ENCODE measurements at places on chromosomes 3 and 15.

- DNase-seq: no peak
Observed at GRCh38 chr15:62391641-62392262, 226.7 kb upstream of the C2CD4B start.

- DNase-seq: no peak
Observed at GRCh38 chr3:176395240-176395639, 802.0 kb downstream of the TBL1XR1 start.

DNA sequence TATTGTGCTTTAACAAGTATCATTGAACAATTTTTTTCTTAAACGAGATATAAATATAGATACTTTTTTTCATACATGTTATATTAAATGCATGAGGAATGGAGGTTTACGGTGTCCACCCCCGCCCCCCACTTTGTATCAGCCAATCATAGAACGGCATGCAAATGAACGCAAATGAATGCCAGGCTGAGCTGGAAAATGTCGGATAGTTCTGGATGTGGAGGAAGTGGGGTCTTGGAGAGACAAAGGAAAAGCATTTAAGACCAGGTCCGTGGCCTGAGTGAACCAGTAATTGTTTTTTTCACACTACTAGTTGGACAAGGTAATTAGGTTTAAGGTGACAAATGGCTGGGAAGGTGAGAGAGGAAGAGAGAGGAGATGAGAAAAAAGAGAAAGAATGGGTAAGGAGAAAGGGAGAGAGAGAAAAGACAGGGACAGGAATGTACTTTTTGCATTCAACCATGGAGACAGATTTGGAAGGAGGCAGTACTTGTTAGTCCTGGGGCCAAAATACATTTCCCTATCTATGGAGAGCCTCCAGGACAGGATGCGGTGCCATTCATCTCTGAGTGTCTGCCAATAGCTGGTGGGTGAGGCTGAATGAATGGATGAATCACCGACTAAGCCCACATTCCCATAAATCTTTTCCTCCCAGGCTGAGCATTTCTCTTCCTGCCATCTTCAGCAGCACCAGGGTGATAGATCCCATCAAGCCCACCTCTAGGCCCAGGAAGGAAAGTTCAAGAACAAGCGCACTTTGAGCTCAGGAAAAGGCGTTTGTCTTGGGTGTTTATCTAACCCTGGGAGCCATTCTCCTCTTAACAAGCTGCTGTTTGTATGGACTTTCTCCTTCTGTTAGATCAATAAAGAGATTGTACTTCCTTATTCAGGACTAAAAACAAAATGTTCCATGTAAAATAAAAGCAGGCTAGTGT is 1.4 kb upstream of the RAD18 start:
- peak; percentile 96 for DNase-seq

- no peak for DNase-seq
Observed at GRCh38 chr3:120473389-120473788, 22.6 kb upstream of the FSTL1 start.

GRCh38 chr3:51983578-51984268 is 388 bp downstream of the ACY1 start:
- DNase-seq: no peak

DNA sequence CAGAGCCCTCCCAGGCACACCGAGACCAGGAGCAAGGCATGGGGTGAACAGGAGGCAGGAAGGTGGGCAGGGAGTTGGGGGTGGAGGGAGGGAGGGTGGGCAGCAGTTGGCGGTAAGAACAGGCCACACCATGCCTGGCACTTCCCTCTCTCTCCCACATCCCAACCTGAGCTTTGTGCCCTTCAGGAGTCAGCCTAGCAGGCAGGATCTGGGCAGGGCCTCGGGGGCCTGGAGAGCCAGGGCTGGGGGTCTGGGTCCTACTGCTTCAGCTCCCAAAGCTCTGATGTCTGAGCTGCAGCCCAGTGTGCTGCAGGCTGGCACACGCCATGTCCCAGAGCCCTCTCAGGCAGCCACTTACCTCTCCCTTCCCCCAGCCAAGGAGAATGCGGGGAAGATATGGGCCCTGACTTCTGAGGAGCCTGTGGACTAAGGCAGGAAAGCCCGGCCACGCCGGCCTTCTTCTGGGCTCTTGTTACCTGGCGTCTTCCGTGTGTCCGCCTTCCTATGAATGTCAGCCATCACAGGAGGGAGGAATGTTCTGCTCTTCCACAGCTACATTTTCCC is 2.9 kb upstream of the MYL3 start:
- DNase-seq: no peak

- no peak for DNase-seq
Observed at GRCh38 chr3:193929921-193930646, 205.9 kb upstream of the HES1 start.

- DNase-seq: no peak
Observed at GRCh38 chr3:71122641-71123040, 460.9 kb downstream of the FOXP1 start.

DNA sequence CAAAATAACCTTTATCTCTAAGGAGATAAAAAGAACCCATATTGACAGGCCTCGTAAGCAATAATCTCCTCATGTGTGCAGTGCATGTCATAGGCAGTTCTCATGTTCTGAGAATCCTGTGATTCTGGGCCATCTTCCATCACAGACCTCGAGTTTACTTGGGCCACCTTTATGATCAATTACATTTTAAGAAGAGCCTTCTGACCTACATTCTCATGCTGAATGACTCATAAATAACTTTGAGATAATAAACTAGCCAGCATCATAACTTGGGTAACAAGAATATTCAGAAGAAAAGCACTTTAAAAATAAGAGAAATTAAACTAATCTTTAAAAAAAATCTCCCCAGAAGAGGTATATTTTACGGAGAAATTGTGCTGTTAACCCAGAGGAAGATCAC is 310.7 kb upstream of the ZNF717 start:
- DNase-seq: no peak

DNA sequence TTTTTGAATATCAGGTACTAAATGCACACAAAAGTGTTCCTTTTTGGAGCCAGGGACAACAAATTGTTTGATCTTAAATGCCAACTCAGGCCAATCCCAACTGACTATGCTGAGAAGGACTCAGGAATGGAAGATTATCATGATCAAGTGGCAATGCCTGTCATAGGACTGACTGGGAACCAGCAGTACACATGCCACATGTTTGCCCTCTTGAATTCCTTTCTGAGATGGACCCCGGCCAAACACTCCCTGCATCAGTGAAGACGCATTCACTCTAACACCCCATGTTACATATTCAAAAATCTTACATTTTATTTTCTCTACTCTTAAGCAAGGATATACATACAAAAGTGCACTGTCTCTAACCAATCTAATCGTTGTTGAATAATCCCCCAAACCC is 36.1 kb downstream of the CLDN18 start:
- DNase-seq: no peak

GRCh38 chr3:94935738-94936580 is 873.1 kb downstream of the NSUN3 start:
- DNase-seq: peak; percentile 46

GRCh38 chr3:36814066-36814717 is 49.8 kb upstream of the DCLK3 start:
- no peak for DNase-seq

- DNase-seq: no peak
Observed at GRCh38 chr15:54046093-54046492, 67.9 kb downstream of the UNC13C start.

- DNase-seq: no peak
Observed at GRCh38 chr3:141528800-141529199, 42.0 kb downstream of the RASA2 start.

GRCh38 chr3:16893618-16894200 is 9.0 kb downstream of the PLCL2 start:
- DNase-seq: no peak

GRCh38 chr3:49238274-49239127 is 38.5 kb downstream of the C3orf62 start:
- no peak for DNase-seq

DNA sequence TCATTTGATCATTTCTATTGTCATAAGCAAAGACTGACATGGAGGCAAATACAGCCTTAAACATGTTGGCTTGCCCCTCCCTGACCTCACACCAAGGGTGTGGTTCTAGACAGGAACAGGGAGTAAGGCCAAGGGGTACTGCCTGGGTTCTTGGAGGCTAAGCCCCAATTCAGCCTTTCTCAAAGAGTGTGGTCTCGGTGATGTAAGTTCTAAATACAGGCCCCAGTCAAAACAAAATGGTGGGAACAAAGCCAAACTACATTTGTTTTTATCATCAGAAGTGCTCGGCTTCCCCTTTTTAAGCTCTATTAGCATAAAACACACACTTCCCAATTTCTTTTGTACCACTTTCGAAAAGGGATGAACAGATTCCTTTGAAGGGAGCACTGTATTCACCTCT is 129.5 kb downstream of the ATP8B4 start:
- DNase-seq: no peak

- DNase-seq: no peak
Observed at GRCh38 chr3:144033240-144033589, 61.6 kb downstream of the DIPK2A start.

DNA sequence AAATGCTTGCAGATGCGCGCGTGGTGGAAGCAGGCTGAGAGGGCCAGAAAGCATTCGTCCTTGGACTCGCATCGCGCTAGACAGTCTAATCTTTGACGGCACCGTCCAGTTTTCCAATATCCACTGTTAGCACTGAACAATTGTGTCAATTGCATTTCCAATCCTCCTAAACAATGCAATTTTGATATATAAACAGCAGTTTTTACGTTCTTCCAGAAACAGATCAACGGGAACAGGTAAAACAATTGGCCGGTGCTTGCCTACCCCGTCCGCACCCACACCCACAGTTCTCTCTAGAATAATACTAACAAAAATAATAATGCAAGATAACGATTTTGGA is 17.2 kb downstream of the CPN2 start:
- DNase-seq: no peak

GRCh38 chr3:142777927-142778326 is 54.1 kb downstream of the TRPC1 start:
- no peak for DNase-seq

- DNase-seq: no peak
Observed at GRCh38 chr15:77866186-77866585, 211.3 kb downstream of the TBC1D2B start.

GRCh38 chr3:25785826-25786225 is 2.6 kb upstream of the NGLY1 start:
- DNase-seq: no peak

- DNase-seq: peak; percentile 7
Observed at GRCh38 chr15:50183112-50183794, 1.3 kb downstream of the SLC27A2 start.

- no peak for DNase-seq
Observed at GRCh38 chr3:23496165-23496564, 293.0 kb downstream of the UBE2E2 start.

DNA sequence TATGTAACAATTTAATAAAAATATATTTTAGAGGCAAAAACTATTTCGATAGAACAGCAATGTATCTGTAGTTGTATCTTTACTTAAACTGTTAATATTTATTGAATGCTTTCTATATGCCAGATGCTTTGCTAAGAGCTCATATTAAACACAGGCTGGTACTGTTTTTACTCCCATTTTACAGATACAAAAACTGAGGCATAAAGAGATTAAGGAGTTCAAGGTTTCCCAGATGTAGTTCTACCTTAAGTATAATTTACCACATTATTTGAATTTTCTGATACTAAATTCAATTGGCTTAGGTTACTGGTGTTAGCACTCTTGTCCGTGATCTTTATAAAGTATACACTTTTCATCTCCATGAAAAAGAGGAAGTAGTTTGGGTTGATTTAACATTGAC is 149.8 kb downstream of the ROBO2 start:
- no peak for DNase-seq

- no peak for DNase-seq
Observed at GRCh38 chr3:193716150-193716549, 123.1 kb downstream of the OPA1 start.

DNA sequence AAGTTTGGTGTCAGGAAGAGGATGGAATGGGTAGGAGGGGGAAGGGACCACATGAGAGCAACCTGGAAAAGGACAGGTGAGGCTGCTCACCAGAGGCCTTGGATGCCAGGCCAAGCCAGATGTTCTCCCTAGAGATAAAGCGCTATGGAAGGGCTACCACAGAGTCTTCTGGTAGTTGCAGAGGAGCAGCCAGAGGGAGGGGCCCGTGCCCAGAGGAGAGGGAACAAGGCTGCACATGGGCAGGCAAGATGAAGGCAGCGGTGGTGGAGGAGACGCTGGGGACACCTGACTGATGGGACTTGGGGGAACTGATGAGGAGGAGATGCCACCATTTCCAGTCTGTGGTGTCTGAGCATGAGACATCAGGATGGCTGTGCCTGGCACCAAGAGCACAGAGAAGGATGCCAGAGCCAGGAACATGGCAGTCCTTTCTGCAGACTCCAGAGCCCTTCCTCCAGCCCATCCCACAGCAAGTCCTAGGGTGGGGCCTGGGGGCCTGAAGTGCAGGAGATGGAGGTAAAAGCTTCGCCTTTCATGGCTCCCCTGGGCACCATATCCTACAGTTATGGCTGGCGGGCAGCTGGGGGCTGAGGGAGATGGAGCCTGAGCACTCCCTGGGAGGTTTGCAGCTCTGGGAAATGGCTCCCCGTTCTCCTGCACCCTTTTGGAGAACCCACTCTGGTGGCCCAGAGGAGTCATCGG is 103.0 kb downstream of the ETFA start:
- DNase-seq: no peak

GRCh38 chr15:45637552-45638033 is 2.8 kb downstream of the SQOR start:
- DNase-seq: peak; percentile 65

GRCh38 chr3:64345371-64345770 is 120.1 kb upstream of the PRICKLE2 start:
- no peak for DNase-seq

DNA sequence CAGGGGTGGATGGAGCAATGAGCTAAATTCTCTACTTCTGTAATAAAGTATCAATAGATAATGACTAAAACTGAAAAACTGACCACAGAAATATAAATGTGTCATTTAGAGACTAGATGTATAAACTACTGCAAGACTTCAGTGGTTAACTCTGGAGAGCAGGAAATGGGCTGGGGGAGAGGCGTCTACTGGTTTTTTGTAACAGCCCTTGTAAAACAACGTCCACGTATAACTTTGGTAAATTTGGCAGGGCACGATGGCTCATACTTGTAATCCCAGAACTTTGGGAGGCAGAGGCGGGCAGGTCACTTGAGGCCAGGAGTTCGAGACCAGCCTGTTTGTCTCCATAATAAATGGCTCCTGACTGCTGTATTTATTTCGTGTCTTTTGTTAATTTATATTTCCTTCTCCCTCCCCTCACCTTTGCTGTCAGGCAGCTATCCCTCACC is 12.5 kb downstream of the RAB27A start:
- peak; percentile 60 for DNase-seq

DNA sequence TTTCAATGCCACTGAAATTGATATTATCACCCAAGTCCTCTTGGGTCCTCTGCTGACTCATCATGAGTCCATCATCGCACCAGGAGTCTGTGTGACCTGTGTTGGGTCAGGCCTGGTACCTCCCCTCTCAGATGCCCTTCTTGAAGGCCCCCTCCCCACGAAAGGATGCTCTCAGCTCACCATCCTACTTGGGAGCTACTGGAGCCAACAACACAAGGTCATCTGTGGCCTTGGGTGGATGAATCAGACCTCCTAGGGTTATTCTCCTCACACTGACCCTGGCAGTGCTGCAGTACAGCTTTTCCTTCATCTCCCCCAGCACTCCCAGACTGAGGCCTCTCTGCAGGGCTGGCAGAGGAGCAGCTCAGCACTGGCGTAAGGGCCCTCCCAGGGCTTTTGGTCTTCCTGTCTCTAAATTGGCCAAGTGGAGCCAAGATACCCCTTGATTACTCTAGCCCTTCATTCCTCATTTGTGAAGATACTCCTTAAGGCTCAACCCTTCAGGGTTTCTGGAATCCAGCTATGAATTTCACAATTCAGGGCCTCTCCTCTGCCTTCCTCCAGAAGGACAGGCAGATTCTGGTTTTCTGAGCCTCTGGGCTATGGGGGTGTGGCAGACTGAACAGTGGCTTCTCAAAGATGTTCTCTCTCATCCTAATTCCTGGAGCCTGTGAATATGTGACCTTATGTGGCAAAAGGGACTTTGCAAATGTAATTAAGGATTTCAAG is 80.7 kb upstream of the GSK3B start:
- DNase-seq: peak; percentile 57
